ENCODE measurements at places on chromosomes 3 and 15.
A peak's percentile ranks its signal among the peaks of the same experiment; 100 is the strongest.

DNA sequence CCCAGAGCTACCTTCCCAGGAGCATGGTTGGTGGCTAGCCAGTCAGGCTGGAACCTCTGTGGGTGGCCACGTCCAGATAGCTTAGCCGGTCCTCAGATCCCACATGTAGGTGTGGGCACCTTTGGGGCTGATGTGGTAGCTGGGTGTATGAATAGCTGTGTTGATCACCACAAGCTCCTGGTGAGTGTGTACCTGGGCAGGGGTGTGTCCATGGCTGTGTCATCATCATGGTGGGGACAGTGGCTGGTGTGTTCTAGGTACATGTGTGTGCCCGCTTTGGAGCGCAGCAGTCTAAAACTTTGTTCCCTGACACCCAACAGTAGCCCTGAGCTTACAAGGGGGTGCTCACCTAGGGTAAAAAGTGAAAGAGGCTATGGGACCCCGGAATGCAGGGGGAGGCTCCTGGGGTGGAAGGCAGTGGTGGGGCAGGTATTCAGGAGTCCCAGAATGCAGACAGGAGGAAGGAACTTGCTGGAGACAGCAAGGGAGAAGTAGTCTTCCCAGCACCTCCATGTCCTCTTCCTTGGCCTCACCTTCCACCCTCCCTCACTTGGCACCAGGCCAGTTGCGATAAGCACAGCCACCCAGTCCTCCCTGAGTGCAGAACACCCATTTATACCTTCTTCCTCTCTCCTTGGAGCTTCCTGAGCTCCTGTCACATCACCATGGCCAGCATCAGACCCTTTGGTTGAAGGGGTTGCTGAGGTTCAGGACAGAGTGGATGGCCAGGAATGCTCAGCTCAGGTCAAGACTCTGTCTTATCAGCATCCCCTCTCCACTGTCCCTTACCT lies 1.2 kb downstream of the CISH start:
- DNase-seq, result no peak

DNA sequence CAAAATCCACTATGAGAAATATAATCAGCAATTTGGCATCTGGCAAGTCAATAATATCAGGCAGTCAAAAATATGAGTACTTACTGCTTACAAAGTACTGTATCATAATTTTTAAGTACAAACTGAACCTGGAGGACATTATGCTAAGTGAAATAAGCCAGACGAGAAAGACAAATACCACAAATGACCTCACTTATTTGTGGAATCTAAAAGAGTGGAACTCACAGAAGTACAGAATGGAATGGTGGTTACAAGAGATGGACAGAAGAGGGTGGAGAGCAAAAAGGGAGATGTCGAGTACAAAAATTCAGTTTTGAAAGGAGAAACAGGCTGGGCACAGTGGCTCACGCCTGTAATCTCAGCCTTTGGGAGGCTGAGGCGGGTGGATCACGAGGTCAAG lies 12.4 kb downstream of the PCYT1A start:
- DNase-seq, result no peak

- no peak for DNase-seq
Measured at GRCh38 chr3:25542492-25543039, 114.5 kb downstream of the RARB start.

DNA sequence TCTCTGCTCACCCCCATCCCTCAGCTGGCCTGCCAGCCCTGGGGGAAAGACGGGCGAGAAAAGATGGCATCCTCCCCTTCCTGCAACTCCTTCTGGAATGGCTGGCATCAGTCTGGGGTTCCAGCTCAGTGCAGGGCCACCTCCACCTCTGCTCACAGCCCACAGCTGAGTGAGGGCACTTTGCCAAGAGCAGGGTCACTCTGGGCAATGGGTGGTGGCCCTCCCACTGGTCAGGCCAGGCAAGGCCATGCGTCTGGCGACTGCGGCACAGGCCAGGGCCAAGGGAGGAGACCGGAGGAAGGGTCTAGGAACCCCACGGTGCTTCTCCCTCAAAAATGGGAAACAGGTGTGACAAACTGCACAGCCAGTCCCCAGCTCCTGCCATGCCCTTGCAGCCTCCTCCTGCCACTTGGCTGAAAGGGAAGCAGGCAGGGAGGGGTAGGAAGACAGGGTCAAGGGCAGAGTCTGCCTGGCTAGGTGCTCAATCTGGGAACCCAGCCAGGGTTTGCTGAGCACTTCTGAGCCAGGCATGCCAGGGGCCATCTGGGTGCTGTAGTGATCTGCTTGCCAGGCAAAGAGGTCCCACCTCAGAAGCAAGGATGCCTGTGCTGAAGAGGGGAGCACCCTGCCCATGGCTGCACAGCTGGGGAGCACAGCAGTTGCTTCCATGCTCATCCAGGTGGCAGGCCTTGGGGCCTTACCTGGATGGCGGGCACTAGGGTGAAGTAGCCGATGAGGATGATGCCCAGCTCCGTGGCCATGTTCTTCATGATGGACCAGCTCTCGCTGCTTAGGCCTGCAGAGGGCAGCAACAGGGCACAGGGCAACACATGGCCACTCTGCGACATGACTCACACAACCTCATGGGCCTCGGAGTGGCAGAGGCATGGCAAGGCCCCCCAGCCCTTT lies 41.2 kb downstream of the PTPN23 start:
- DNase-seq, result peak; percentile 42

DNA sequence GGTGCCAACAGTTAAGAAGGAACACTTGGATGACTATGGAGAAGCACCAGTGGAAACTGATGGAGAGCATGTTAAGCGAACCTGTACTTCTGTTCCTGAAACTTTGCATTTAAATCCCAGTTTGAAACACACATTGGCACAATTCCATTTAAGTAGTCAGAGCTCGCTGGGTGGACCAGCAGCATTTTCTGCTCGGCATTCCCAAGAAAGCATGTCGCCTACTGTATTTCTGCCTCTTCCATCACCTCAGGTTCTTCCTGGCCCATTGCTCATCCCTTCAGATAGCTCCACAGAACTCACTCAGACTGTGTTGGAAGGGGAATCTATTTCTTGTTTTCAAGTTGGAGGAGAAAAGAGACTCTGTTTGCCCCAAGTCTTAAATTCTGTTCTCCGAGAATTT lies 3.0 kb downstream of the SKIL start:
- no peak for DNase-seq

DNA sequence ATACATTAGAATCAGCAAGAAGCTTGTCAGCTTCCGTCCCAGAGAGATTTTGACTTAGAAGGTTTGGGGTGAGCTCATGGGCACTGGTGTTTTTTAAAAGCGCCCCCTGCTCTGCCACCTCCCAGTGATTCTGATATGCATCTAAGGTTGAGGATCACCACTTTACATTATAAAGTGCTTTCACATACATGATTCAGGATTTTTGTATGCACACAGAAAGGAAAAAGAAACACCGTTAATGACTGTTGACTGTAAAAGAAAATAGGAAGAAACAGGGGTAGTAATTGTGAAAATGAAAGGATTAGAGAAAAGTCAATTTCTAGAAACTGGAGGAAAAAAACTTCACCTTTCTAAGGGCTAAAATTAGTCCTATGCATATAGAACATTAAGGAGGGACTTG lies 104.9 kb upstream of the ZBED2 start:
- no peak for DNase-seq

- no peak for DNase-seq
Measured at GRCh38 chr3:51773529-51774056, 5.4 kb downstream of the IQCF6 start.

- no peak for DNase-seq
Measured at GRCh38 chr3:58101499-58102389, 93.5 kb downstream of the FLNB start.

GRCh38 chr3:136577791-136578190 lies 174.4 kb downstream of the STAG1 start:
- DNase-seq, result no peak

- no peak for DNase-seq
Measured at GRCh38 chr3:134658555-134658954, 7.7 kb upstream of the KY start.

GRCh38 chr15:57375827-57376695 lies at the start of gene CGNL1:
TSS of gene CGNL1 (plus strand) at chr15:57376505. CDS start at chr15:57438000, 61,495 bp downstream.
- no peak for DNase-seq

- DNase-seq, result no peak
Measured at GRCh38 chr3:122268257-122269024, 56.6 kb upstream of the CSTA start.

- DNase-seq, result no peak
Measured at GRCh38 chr3:116905794-116906193, 196.2 kb downstream of the TUSC7 start.

DNA sequence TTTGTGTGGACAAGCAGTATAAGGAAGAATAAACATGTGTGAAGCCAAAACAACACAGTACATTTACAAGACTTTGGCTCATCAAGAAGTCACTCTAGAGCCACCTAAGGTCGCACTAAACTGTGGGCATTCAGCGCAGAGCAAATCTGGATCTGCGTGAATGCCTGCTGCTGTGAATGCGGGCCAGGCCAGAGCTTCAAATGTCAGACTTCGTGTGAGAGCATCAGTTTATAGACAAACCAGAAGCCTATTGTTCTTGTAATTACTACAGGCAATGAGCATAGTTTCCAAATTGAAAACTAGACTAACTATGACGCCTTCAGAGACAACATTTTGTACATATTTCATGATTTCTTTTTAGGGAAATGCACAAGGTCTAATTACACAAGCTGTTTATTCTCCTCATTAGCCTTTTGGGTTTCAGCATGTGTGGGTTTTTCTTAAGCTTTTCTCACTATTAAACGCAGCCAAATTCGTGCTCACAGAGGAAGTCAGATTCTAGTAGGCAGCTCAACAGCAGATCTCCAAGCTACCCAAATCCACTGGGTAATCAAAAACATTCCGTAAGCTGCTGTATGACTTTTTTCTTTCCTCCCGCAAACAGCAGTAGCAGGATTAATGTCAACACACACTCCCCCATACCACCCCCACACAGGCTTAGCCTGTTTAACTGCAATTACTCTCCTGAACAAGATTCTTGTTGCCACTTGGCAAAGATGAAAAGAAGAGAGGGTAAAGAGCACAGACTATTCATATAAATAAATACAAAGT lies 84.5 kb upstream of the SETMAR start:
- no peak for DNase-seq

DNA sequence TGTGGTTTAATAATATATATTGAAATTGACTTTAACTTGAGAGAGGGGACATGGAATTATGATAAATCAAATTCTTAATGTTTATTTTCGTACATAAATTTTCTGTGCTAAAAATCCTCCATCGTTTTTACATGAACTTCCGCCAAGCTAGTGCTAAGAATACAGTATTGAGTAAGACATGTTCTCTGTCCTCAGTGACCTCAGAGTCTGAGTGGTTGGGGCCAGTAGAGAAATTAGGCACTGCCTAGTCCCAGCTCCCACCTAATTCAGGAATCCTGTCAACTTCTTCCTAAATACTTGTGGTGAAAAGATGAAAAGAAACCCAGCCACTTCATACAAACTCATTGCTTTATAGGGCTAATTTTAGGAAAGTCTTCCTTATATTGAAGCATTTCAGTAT lies 110.3 kb downstream of the PPP2R3A start:
- DNase-seq, result no peak

DNA sequence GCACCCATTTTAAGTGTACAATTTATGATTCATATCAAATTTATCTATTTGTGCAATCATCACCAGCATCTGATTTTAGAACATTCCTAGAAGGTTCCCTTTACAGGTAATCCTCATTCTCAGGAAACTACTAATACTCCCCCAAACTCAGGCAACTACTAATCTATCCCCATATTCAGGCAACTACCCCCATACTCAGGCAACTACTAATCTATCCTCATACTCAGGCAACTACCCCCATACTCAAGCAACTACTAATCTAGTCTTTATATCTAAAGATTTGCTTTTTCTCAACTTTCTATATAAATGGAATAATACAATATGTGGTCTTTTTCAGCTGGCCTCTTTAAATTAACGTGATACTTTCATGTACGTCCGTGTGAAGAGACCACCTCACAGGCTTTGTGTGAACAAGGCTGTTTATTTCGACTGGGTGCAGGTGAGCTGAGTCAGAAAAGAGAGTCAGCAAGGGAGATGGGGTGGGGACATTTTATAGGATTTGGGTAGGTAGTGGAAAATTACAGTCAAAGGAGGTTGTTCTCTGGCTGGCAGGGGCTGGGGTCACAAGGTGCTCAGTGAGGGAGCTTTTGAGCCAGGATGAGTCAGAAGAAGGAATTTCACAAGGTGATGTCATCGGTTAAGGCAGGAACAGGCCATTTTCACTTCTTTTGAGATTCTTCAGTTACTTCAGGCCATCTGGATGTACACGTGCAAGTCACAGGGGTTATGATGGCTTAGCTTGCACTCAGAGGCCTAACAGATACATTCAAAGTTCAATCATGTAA lies 1444.5 kb upstream of the CADM2 start:
- peak; percentile 25 for DNase-seq

- peak; percentile 59 for DNase-seq
Measured at GRCh38 chr15:29822684-29823459, 604 bp upstream of the TJP1 start.

DNA sequence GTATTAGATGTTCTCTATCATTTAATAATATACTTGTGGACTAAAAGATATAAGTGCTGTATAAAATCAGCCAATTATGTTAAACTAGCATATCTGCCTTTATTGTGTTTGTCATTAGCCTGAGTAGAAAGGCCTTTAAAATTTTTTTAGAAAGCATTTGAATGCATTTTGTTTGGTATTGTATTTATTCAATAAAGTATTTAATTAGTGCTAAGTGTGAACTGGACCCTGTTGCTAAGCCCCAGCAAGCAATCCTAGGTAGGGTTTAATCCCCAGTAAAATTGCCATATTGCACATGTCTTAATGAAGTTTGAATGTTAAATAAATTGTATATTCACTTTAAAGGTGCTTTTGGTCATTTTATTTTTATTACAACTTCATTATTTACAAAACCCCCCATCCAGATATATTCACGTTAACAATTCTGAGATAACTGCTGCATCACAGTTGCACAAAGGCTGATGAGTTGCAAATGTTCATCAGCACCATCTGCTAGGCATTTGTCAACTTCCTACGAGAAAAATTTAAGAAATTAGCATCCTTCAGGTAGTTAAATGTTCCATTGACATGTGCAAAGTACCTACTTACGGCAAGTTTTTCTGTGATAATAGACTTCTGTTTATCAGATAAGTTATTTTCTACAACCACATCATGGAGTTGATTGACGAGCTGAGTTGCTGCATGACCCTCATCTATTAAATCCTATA lies 6.3 kb downstream of the EIF4A2 start:
- DNase-seq, result no peak

DNA sequence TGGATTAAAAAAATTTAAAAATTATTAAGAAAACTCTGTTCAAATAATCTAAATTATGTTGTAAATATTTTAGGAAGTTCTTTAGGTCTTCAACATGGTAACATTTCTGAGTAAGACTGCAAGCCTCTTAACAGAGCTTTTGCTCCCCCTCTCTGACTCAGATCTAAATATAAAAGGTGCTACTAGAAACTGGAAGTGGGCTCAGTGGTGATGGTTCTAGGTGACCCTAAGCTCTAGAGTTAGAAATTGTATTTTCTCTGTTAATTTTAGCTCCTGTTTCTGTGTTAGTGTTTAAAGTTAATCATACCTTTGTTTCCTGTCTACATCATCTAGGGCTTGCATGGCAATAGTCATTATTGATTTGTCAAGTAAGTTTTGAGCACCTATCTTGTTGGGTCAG lies 159.9 kb upstream of the MEIS2 start:
- no peak for DNase-seq
